ENCODE measurements at places on chromosomes 6 and 20.

DNA sequence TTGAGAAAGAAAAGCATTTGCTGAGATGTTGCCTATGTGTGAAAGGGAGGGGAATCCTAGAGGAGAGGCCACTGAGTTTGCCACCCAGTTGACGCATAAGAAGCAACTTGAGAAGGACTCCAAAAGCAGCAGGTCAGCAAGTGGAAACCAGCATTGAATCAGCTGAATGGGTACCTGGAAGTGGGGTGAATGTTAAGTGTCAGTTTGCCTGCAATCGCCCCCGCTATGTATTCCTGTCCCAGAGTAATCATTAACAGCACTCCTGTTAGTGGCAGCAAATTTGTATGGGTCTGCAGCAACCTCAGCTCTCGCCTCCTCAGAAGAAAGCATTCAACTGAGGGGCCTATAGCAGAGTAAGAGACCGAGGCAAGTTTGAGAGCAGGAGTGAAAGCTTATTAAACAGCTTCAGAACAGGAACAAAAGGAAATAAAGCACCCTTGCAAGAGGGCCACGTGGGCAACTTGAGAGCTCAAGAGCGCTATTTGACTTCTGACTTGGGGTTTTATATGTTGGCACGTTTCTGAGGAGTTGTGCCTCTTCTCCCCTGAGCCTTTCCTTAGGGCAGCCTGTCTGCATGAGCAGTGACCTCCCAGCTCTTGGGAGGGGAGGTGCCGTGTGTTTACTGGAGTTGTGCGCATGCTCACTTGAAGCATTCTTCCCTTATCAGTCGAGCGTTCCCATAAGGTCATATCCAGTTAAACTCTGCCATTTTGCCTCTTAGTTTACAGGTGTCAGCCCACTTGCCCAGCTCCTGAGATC is 122.6 kb upstream of the PHACTR1 start:
- no peak for DNase-seq

DNA sequence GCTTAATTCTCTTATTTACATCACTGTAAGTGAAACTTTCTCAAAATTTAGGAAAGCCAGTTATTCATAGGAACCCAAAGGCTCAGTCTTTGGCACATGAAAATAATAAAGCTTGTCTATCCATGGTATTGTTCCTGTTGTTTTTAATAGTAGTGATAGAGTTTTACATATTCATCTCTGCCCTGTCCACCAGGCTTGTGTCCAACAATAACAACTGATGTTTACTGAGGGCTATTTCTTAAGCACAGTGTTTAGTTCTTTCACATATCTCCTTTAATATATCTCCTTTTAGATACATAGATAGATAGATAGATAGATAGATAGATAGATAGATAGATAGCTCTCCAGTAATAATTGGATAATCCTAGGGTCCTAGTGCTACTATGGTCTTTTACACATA is 34.2 kb downstream of the FOXQ1 start:
- DNase-seq: peak; percentile 77

DNA sequence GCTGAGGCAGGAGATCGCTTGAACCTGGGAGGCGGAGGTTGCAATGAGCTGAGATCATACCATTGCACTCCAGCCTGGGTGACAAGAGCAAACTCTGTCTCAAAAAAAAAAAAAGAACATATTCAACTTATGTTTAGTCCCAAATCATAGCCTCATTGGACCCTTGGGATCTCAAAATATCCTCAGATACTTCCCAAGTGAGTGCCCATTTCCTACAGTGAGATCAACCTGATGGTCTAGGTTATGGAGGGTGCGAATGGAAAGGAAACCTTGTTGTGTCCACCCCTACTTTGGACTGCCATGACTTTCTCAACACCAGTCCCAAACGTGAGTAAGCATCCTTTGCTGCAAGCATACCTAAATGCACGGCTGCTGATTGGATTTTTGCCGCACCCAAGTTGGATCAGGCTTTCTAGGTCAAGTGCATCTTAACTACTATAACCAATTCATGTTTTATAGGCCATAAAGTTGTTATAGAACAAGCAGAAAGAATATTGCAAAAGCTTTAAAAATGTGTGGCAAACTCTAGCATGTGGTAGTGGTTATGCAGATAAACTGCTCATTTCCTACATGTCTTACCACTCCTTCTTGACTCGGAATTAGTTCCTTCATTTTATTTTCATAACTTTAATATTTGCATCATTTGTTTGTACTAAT is 131.2 kb downstream of the PLEKHG1 start:
- no peak for DNase-seq

DNA sequence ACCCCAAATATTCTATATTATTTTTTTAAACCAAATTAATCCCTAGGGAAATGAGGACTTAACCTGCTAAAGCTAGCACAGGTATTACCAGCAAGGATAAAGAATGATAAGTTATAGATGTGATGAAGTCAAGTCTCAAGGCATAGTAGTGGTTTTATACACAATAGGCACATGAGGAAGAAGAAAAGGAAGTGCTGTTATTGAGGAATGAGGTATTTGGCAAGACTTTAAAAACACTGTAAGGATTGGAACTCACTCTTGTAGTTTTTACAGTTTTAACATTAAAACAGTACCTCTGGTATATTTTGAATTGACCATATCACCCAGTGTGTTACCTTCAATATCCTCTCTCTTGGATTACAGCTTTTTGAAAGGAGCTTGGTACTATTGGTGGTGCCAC is 54.6 kb downstream of the PHF3 start:
- no peak for DNase-seq

DNA sequence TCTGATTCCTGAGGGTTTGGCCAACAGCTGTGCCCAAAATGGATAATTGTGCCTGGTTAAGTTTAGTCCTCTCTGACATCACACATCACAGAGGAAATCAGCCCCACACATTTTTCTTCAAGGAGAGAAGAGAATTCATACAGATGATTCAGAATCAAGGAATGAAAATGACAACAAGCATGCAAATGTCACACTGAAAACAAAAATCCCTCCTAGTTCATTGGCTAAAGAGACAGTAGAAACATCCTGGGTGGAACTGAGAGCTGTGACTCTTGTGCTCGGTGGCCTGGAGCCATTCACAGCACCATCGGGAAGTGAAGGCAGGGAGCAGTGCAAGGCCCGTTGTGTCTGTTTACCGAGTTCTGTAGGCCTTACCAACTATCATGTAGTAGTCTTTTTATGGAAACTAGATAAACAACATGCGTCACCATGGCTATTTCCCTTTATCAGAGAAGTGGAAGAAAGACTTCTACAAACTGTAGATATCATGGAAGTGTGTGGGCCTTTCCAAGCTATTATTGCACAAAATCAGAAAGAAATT is 81.7 kb upstream of the TENT5A start:
- DNase-seq: peak; percentile 67

- DNase-seq: no peak
Measured at GRCh38 chr6:4496284-4496683, 279.9 kb upstream of the CDYL start.

DNA sequence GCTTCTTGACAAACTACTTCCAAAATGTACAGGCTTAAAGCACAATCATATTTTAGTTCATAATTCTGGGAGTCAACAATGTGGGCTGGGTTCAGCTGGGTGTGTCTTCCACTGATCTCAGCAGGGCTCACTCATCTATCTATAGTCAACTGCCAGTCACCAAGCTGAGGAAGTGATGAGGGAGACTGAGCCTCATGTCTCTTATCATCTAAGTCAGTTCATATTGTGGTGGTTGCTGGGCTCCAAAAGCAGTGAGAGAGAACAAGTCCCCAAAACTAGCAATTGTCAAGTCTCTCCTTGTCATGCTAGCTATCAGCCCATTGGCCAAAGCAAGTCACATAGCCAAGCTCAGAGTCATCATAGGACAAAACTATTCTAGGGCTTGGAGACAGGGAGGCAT is 465.9 kb upstream of the ARID1B start:
- no peak for DNase-seq

DNA sequence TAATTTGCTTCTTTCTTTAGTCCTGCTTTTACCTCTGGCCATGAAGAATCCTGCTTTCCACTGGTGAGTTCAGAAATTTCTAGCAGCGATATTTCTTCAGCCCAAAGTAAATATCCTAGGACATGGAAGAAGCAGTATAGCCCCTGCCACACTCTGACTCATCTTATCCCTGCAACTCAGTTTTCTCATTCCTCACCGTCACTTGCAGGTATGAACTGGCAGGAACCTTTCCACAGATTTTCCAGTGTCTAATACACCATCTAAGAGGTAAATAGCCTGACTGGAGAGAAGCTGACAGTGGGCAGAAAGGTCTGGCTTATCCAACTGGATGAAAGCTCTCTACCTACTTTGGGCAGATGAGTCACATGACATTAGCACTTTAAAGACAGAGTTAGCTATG is 816.7 kb upstream of the FLRT3 start:
- DNase-seq: no peak

- peak; percentile 93 for DNase-seq
Measured at GRCh38 chr20:58623579-58624473, 27.3 kb upstream of the STX16 start.

GRCh38 chr6:127247114-127248096 is 19.3 kb upstream of the RNF146 start:
- DNase-seq: peak; percentile 18

DNA sequence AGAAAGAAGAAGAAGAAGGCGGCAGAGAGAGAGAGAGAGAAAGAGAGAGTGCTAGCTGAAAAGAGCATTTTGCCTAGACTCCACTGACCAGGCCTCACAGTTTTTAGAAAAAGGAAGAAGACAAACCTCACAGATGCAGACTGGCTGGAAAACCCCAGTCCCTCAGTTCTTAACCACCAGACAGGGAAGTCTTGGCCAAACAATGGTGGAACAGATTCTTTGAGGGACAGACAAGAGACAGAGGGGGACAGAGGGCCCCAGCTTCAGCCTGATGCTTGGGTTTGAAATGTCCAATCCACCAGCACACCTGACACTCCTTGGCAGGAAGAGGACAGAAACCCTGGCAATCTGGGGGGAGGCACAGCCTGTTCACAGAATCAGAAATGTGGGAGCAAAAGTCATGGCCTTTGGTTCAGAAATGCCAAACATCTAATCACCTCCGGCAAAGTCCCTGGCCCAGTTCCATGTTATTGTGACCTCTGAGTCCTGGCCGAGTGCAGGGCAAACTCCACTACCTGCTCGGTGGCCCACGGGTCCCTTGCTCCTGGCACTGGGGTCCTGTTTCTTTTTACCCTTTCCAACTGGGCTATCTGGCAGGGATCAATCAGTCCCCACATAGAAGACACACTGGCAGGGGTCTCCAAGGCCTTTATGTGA is 235.2 kb downstream of the LY86 start:
- no peak for DNase-seq

GRCh38 chr6:163841326-163841725 is 426.8 kb downstream of the QKI start:
- no peak for DNase-seq

DNA sequence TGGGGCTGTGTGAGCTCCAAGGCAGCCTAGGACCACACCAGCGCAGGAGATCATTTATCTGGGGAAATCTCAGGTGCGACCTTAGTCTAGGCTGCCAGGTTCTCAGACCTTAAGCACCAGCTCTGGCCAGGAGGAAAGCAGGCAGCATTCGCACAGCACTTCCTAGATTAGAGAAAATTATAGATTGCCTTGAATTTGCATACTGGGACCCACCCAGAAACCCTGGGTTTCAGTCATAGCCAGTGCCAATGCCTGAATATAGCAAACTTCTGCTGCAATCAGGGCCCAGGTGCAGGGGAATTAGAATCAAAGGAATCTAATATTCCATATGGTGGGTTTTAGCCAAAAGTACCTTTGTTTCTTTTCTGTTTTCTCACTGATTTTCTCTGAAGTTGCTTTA is 204.3 kb upstream of the CST7 start:
- DNase-seq: no peak

DNA sequence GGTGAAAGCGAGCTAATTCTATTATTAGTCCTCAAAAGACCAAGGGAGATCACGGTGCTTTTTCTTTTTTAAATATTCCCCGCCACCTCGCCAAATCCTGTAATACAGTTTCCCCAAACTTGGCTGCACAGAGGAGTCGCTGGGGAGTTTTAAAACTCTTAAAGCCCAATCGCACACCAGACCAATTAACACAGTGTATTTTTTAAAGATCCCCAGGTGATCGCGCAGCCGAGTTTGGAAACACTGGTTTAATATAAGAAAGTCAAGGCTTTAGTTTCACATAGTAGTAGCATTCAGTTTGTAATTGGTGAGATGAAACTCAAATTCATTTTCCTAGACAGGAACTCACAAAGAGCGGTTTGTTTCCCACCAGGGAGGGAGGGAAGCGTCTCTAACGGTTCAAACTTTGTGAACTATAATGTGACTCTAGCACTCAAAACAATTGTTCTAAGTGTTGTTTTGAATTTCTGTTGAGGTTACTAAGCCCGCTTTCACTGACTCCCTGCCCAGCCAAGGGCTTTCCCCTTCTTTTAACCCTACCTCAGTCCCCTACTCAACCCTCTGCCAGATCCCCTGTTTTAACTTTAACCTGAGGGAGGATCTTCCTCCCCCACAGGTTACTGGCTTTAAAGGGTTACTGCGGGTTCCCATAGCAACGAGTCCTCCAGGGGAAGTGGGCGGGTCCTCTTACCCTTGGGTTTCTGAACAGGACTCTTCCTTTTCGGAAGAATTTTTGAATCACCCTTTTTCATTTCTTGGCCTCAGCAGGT is 25.7 kb upstream of the BTBD3 start:
- peak; percentile 86 for DNase-seq

- no peak for DNase-seq
Measured at GRCh38 chr6:111700135-111700690, 94.5 kb upstream of the TRAF3IP2 start.

GRCh38 chr20:58432186-58432954 is 43.3 kb downstream of the VAPB start:
- DNase-seq: peak; percentile 44

- no peak for DNase-seq
Measured at GRCh38 chr6:134424165-134424797, 106.4 kb upstream of the SGK1 start.

- peak; percentile 38 for DNase-seq
Measured at GRCh38 chr20:62219101-62219991, 732 bp downstream of the HRH3 start.

DNA sequence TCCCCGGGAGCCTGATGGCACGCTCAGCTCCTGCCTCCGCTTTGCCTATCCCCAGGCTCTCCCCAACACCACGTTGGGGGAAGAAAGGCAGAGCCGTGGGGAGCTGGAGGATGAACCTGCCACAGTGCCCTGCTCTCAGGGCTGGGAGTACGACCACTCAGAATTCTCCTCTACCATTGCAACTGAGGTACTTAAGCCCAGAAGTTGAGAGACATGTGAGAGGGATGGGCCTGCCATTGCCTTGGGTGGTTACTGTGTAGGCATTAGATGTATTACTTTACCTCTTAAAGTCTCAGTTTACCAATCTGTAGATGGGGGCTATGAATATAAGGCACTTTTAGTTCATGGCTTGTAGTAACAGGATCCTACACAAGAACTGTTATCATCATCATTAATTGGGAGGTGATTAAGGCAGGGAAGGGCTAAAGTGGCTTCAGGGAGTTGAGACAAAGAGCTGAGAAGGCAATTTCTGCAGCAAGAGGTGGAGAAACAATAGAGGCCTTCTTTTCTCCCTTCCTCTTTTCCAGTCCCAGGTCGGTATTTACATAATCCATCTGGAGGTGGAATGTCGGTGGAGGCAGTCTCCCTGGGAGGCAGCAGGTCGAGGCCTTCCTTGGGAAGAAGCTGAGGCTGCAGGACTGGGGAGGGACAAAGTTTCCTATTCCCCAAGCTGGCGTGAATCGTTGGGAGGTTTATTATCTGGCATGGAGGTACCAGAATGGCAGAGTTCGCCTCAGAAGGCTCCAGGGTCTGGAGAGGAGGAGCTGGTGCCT is 691 bp downstream of the SLC22A7 start:
- no peak for DNase-seq

- DNase-seq: peak; percentile 46
Measured at GRCh38 chr6:26056583-26057350, 30.5 kb upstream of the HFE start.

- DNase-seq: no peak
Measured at GRCh38 chr20:48765359-48765758, 62.4 kb downstream of the PREX1 start.

- DNase-seq: no peak
Measured at GRCh38 chr6:46815130-46815529, 21.9 kb downstream of the MEP1A start.
